ENCODE measurements at places on chromosomes 6 and 20.
A peak's percentile ranks its signal among the peaks of the same experiment; 100 is the strongest.

DNA sequence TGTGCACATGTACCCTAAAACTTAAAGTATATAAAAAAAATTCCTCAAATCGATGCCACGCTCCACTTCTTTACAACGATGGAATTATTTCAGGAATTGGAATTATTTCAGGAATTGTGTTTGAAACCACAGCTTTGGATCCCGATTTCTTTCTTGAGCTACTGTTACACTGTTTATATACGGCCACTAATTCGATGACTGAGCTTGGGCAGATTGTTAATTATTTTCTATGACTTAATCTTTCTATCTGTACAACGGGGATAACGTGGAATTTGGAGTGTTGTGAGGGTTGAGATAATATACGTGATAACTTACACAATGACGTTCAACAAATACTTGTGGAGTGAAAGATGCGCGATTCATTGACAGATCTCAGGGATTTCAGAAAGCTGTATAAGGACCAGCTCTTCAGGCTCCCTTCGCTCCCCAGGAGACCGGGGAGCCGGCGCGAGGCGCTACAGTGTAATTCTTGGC is 171.3 kb downstream of the SLC16A10 start:
- no peak for DNase-seq

DNA sequence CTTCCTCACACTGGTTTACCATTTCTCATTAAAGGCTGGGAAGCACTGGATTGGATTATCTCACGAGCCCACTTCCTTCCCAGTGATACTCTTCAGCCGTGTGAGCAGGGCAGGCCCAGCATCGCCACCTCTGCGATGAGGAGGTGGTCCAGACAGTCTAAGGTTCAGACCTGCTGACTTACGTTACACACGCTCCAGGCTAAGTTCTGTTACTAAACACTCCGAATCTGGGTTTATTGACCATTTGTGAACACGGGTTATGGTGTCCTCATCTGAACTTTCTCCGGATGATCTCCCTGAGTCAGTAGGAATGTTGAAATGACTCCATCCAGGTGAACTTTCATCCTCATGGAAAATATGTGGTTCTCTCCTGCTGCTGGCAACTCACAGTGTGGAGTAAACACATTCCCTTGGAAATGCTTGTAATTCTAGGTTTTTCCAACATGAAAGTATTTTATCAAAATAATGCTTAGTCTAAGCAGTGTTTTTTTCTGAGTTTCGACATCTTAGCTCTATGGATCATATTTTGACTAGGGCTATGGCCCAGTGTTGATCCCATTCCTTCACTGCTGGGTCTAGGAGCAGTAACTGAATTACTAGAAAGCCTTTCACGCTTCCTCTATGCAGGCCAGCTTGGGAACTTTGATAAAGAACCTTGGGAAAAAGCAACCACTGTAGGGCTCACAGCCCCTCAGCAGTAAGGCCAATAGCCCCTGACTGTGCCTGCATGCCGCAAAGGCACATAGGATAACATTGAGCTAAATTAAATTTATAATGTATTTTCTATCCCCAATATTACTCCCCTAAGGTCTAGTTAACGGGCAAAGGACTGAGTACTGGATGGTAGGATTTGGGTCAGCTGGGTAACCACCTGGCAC is 37.7 kb upstream of the PXDC1 start:
- DNase-seq = no peak

DNA sequence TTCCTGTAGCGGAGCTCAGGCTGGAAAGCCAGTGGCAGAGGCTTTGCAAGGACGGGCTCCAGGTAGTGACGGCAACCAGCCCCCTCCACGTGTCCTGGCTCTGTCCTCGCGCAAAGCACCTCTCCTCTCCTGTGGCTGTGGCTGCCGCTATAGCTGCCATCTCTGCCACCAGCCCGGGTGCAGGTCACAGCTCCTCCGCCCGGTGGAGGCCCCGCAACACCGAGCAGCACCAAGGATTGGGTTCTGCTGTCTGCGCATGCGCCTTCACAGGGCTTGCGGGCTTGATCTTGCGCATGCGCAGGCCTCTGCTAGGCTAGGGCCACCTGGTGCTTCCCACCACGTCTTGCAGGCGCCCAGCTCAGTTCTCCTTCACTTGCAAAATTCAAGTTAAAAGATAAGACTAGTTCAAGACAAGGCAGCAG is 625.4 kb downstream of the QKI start:
- no peak for DNase-seq

DNA sequence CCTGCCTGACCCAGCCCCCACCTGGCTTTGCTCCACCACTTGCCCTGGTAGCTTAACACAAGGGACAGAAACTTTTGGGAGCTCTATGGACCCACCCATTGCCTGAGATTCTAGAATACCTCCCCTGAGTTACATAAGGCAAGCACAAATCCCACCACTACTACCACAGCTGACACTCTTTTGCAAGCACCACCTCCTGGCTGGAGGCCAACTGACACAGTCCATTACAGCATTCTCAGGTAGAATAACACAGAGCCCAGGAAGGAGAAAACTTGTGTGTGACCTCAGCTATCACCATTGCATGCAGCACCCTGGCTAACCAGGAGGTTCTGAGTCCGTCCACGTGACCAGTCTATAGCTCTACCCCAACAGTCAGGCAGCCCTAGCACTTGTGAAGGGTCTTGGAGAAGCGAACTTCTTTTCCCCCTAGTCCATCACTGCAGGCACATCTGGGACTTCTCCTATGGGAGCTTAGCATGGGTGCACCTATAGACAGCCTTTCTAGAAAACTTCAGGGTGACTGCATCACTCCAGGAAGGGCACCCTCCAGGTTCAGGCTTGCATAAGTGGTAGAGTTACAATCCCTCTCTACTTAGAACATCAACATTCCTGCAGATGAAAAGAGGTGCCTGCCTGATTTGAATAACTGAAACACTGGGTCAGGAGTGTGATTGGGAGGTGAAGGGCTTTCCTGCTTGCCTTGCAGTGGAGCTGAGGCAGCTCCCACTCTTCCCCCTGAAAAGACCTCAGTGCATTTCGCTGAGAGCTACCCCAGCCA is 30.1 kb downstream of the CITED2 start:
- no peak for DNase-seq

- DNase-seq = no peak
Observed at GRCh38 chr20:58688840-58689239, 3.8 kb upstream of the NPEPL1 start.

DNA sequence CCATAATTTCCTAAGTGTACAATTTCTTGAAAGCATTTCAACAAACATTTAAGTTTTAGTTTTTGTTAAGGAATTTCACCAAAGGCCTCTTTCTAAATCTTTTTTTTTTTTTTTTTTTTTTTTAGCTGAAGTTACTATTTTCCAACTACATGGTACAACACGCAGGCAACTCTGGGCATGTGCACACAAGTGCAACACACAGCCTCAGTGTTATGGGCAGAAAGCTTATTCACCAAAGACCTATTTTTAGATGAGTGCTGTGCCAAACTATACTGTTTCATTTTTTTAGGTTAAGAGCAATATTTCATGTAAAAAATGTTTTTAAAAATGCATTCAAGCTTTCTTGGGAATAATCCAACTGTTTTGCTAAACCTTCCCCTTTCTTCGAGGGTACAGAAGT is 42.0 kb upstream of the MAP3K4 start:
- no peak for DNase-seq

GRCh38 chr6:24480705-24481104 is 8.7 kb downstream of the GPLD1 start:
- DNase-seq = no peak

GRCh38 chr20:59495894-59496510 is 108.3 kb upstream of the PHACTR3 start:
- DNase-seq = peak; percentile 26

GRCh38 chr6:45148278-45148677 is 179.9 kb upstream of the RUNX2 start:
- no peak for DNase-seq

DNA sequence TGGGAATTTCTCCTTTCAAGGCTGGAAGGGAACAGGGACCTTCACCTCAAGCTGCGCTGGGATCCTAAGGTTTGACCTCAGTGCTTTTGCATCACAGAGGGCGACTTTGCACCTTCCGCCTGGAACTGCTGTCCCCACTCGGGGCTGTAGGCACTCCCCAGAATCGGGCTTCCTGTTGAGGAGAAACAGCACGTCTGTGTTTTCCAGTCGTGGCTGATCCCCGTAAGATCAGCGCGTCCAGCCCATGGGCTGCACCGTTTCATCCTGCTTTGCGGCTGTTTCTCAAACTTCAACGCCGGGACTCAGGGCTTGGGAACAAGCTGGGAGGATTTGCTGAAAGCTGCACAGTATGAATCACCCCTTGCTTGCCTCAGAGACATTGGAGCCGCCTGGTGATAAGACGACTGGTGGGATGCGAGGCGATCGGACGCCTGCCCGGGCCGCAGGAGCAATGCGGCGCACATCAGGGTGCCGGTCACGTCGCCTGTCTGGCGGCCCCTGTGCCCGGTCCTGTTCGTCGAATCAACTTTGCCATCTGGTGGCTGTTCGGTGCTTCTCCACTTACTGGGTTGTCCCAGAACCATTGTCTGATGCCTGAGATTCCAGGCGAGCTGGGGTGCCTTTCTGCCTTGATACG is 53.6 kb upstream of the FRMD1 start:
- DNase-seq = no peak

GRCh38 chr6:136723780-136724179 is 68.5 kb downstream of the MAP3K5 start:
- peak; percentile 43 for DNase-seq

DNA sequence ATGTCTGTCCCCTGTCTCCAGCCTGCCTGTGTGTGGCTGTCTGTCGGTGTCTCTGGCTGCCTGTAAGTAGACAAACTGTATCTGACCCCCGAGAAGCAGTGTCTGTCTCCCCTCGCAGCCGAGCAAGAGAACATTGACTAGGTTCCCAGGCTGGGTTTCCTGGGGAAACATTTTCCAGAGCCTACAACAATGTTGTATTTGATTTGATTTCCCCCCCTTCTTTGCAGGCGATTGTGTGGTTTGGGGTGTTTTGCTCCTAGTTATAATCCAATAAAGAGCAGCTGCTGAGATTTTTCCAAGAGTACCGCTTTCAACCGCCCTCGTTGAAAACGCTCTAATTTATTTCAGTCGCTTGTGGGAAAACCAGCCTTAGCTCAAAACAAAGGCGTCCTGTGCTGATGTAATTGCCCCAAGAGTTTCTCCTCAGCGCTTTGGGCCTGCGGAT is 92.6 kb downstream of the CDC5L start:
- DNase-seq = no peak

- DNase-seq = no peak
Observed at GRCh38 chr6:7846966-7847818, 63.4 kb downstream of the TXNDC5 start.

GRCh38 chr20:25318471-25319240 is 70.8 kb downstream of the PYGB start:
- DNase-seq = no peak

DNA sequence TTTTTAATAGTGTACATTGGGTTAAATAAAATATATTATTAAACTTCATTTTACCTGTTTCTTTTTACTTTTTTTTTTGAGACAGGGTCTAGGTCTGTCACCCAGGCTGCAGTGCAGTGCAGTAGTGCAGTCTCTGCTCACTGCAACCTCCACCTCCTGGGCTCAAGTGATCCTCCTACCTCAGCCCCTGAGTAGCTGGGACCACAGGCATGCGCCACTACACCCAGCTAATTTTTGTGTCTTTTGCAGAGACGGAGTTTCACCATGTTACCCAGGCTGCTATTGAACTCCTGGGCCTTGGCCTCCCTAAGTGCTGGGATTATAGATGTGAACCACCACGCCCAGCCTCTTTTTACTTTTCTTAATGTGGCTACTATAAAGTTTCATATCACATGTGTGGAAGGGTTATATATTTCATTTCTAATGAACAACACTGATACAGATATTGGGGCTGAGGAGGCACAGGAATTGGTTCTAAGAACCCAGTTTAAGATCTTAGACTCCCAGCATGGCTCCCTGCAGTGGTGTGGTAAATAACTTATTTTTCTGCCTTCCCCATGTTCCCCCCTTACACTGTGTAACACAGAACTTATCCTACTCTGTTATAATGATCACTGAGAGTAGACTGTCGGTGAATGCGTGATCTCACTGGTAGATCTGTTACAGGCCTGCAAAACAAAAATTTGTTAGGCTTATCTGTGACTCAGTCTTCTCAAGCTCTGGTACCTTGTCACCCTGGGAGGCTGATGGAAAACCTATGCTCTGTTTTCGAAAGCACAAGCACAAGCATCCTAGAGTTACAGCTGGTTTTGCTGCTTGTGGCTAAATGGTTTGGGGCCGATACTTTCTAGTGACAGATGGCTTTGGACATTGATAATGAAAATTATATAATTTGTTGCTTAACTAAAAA is 5.8 kb upstream of the ATXN1 start:
- DNase-seq = no peak

DNA sequence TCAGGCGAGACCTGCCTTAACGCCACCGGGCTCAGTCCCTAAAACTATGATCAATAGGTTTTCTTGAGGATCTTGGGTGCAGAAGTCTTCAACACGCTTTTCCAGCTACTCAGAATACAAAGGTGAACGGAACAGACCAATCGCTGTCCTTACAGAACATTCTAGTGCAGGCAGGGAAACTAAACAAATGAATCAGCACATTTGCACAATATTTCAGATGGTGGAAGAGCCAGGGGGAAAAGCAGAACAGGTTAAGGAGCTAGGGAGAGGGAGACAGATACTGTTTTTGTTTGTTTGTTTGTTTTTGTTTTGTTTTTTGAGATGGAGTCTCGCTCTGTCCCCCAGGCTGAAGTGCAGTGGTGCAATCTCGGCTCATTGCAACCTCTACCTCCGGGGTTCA is 271.1 kb downstream of the TFAP2C start:
- DNase-seq = no peak

DNA sequence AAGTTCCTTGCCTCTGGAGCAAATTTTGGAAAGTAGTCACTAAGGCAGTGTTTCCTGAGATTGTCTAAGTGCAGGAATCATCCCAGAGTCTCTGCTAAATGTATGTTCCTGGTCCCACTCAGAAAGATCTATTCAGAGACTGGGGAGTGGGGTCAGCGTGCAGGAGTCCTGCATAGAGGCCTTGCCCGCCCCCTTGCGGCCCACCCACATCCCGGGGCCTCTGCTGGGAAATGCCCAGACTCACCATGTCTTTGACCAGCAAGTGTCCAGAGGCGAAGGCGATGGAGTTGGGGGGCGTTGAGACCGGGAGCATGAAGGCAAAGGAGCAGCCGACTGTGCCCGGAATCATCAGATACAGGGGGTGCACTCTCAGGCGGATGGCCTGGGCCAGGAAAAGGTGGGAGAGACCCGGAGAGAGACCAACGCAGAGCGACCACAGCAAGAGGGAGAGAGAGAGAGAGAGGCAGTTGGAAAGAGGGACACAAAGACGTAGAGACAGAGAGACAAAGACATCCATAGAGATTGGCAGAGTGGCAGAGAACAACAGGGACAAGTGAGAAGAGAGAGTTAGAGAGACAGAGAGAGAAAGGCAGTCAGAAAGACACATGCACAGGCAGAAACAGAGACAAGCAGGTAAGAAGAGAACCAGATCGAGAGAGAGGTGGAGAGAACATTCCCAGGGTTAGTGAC is 12.9 kb upstream of the OCSTAMP start:
- DNase-seq = no peak

DNA sequence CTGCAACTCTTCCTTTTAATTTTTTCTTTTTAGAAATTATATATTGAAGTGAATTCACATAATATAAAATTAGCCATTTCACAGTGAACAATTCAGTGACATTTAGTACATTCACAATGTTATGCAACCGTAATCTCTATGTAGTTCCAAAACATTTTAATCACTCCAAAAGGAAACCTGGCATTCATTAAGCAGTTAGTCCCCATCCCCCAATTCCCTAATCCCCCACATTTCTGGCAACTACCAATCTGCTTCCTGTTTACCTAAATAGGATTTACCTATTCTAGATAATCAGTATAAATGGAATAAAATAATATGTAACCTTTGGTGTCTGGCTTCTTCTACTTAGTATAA is 8.5 kb upstream of the DDX27 start:
- DNase-seq = no peak

Data from activated CD8-positive, alpha-beta memory T cell treated with anti-CD3 and anti-CD28 coated beads for 4 hours (primary cell).